Stimulated activated CD8-positive, alpha-beta memory T cell treated with anti-CD3 and anti-CD28 coated beads, Interleukin-4, amount 100 ng/mL, for 4 hours (primary cell): ENCODE measurements at places on chromosomes 6 and 20.

GRCh38 chr6:159259441-159260125 is 90.4 kb downstream of the FNDC1 start:
- DNase-seq = no peak

- DNase-seq = no peak
Observed at GRCh38 chr20:15063081-15063480, 725.7 kb upstream of the FLRT3 start.

DNA sequence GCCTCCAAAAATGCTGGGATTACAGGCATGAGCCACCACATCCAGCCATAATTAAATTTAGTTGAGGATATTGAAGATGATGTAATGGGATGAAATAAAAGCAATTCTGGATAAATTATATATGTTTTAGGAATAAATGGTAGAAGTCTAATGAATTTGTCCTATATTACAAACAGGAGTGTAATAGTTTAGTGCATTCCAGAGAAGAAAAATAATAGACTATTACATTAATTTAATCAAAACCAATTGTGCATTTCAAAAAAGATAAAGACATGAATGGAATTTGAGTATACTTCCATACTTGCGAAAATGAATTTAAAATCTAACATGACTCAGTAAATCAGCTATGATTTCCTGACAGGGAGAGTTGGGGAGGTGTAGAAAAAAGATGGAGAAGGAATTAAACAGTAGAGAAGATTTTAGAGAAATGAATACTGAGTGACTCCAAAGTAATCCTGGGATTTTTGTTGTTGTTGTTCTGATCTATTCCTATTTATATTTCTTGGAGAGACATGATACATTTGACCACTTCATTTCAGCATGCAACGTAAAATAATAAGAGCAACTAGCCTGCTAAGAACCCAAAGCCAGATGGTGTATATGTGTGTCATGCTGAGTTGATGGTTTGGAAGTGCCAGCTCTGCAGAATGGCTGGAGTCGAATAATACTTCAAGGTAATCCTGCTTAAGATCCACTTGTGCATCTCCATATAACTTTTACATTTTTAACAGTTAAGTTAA is 67.4 kb downstream of the AIG1 start:
- DNase-seq = no peak

- no peak for DNase-seq
Observed at GRCh38 chr6:51616243-51616642, 471.2 kb downstream of the PKHD1 start.

DNA sequence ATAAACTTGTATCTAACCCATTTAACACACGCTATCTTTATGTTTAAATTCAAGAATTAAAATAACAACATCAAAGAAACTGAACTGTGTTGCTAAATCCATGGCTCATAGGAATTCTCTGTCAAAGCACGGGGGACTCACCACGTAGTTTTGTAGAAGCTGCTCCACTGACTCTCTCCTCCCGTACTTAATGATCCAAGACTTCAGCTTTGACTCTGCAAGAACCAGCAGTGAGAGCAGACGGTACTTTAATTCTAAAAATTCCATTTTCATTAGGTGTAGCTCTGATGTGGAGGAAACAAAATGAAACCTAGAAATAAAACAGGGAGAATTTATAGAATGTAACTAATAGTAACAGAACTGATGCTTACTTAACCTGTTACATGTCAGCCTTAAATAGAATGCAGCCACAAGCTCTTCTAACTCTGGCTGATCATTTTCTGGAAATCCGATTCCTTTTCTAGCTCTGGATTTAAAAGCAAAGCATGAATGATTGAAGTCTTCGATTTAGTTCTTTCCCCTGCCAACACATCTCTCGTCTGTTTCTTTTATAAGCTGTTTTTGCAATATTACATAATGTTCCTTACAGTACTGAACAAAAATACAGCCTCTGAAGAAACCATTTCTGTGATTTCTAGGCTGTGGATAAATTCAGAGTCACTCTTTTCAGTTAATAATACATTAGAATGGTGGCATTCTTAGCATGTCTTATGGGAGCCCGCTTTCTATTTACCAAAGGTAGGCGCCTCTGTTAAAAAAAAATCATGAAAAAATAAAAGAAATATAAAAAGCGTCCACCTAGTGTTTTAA is 165.5 kb downstream of the SYNE1 start:
- DNase-seq = no peak

GRCh38 chr6:29017428-29017802 is 12.3 kb upstream of the ZNF311 start:
- DNase-seq = no peak

DNA sequence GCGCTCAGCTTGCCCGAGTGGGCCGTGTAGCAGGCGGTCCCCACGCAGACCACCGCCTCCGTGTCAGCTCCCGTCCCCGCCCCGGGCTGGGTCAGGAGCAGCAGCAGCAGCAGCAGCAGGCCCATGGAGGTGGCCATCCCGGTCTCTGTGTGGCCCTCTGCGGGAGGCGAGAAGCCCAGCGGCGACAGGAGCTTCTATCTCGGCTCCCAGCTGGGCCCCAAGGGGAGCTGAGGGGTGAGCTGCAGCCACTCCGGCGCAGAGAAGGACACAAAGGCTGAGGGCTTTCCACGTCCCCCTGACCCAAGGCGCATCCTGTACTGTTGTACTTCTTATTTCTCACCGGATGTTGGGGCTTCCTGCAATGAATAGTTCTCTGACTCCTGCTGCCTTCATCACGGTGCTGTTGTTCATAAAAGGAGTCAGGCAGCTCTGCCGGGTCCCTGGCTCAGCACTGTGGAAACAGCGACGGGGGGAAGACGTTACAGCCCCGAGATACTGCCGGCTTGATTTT is at the start of gene CD93:
TSS of gene CD93 (minus strand) at position 269 of the 511 bp plus-strand sequence. CDS start at position 137, 132 bp downstream.
- no peak for DNase-seq

- DNase-seq = no peak
Observed at GRCh38 chr6:52077961-52078625, 9.3 kb downstream of the PKHD1 start.

DNA sequence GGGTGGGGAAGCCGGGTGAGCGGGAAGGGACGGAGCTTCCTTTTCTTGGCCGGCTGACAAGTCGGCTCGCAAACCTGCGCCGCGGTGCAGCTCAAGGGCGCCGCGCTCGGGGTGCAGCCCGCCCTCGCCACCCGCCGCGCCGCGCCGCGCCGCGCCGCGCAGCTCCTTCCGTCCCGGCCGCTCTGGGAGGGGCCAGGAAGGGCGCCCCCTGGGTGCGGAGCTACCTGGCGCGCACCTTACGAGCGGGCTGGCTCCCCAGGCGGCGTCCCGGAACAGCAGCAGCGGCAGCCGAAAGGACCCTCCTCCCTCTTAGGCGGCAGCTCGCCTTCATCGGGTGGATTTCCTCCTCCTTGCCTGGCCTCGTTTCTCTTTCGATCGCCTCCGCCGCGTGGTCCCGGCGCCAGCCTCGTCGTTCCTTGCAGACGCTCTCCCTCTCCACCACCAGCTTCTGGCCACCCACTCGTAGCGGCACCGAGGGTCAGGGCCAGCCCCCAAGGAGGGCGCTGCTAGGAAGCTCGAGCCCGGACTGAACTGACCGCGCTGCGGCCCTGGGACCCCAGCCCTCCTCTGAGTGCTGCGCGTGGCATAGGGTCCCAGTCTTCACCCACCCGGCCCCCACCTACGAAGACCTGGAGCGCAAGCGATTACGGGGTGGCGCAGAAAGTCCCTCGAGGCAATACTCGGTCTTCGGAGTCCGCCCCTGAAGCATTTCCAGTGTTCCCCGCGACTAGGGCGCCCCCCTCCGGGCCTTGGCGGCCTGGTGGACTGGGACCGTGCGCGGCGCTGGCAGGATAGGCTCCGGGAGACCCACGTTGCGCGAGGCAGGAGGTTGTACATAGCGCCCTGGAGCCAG is at the start of gene MAP3K5:
TSS of gene MAP3K5 (minus strand) at position 68 of the 853 bp plus-strand sequence. CDS start 320 bp downstream, outside the sequence.
- DNase-seq = peak; percentile 85

DNA sequence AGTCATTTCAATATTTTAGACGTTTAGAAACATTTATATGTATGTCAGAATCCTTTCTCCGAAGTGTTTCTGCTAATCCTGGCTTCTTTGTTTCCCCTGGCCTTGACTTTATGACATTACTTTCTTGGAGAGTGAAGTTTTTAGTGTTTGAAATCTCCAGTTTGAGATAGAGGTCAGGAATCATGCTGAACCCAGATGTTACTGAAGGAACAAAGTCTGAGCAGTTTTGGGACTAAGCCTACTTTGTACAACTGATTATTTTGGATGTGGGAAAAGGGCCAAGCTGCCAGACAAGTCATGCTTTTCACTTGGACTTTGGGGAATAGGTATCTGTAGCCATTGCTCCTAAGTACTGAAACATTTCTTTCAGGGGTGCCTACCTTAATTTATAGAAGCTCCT is 2.3 kb downstream of the RNF144B start:
- no peak for DNase-seq

DNA sequence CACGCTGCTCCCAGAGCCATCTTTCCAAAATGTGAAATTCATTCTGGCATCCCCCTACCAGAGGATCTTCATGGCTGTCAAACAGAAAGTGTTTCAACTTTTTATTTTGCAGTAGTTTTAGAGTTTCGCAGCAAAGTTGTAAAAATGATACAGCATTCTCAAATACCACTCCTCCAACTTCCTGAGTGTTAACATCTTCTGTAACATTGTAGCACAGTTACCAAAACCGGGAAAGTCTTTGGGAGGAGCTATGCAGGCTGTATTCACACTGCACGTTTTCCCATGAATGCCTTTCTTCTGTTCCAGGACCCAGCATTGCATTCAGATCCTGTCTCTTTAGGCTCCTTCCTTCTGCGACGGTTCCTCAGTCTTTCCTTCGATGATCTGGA is 30.1 kb downstream of the CDYL start:
- no peak for DNase-seq

- no peak for DNase-seq
Observed at GRCh38 chr6:165721356-165721755, 58.3 kb upstream of the PDE10A start.

GRCh38 chr20:24651171-24651975 is 181.9 kb downstream of the SYNDIG1 start:
- no peak for DNase-seq

GRCh38 chr6:168030218-168030746 is 32.8 kb downstream of the KIF25 start:
- no peak for DNase-seq

- no peak for DNase-seq
Observed at GRCh38 chr20:2691127-2691526, 1.5 kb upstream of the EBF4 start.

- no peak for DNase-seq
Observed at GRCh38 chr20:10747019-10747418, 73.2 kb upstream of the JAG1 start.

- DNase-seq = no peak
Observed at GRCh38 chr6:107719160-107719559, 105.0 kb downstream of the SCML4 start.

- no peak for DNase-seq
Observed at GRCh38 chr20:17444091-17444490, 87.1 kb downstream of the BFSP1 start.

GRCh38 chr20:48105526-48105925 is 320.2 kb upstream of the SULF2 start:
- DNase-seq = no peak

DNA sequence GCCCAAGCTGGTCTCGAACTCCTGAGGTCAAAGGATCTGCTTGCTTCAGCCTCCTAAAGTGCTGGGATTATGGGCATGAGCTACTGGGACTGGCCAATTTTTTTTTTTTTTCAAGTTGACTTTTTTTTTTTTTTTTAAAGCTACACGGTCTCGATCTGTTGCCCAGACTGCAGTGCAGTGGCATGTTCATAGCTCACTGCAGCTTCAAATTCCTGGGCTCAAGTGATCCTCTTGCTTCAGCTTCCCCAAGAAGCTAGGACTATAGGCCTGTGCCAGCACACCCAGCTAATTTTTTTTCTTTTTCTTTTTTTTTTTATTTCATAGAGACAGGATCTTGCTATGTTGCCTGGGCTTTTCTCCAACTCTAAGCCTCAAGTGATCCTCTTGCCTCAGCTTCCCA is 59.5 kb downstream of the NCOA3 start:
- DNase-seq = no peak

GRCh38 chr6:87743454-87743853 is 41.4 kb upstream of the AKIRIN2 start:
- DNase-seq = no peak

- no peak for DNase-seq
Observed at GRCh38 chr6:10578723-10579122, 57.6 kb downstream of the GCNT2 start.

DNA sequence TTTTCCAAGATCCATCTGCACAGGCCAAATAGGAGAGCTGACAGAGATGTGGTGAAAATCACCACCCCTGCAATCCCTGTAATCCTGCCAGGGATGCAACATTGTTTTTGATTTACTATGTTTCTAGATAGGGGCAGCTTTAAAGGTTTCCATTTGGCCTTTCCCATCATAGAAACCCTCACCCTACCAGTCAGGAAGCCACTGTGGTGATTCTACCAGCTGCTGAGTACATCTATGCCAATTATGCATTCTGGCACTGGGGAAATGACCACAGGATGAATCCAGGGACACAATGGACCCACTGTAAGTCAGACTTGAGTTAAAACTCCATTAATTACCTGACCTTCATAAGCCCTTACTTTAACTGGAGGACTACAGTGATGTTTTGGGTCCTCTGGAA is 130.4 kb downstream of the TNFRSF21 start:
- no peak for DNase-seq

DNA sequence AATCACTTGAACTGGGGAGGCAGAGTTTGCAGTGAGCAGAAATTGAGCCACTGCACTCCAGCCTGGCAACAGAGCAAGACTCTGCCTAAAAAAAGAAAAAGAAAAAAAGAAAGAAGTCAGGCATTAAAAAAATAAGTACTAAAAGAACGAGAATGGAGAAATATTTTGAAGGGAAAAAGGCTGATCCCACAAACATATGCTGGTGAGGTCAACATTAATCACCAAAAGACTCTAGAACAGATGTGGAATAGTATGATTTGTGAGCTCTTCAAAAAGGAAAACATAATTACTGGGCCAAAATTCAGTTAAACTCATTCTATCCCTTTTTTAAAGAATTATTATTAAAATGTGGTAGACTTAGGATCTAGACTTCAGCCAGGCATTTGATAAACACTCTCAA is 61.2 kb upstream of the NRSN1 start:
- DNase-seq = no peak

GRCh38 chr6:162195441-162195840 is 532.1 kb downstream of the PRKN start:
- DNase-seq = no peak

GRCh38 chr20:17374086-17374485 is 147.2 kb downstream of the PCSK2 start:
- DNase-seq = no peak

DNA sequence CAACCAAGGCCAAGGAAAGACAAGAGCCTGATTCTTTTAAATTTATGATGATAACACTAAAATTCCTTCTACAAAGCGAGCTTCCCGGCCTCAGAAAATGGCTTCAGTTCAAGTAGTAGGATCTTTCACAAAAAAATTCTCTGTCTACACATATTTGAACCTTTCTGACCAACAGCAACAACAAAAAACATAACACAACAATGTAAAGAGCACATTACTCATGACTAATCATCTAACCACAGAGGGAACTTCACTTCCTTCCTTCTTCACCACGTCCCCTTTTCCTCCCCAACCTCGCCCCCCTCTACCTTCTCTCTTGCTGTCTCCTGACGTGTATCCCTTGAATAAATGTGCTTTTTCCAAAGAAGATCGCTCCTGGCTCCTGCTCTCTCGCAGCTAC is 228.2 kb downstream of the MYLK4 start:
- DNase-seq = no peak
